ENCODE measurements at places on chromosomes 2 and 18. TPM values are rescaled to one million over a fixed set of nuclear protein-coding genes. Genes with fewer than 3 reads are reported as not detected.

EGR4 gene
- under 0.01 TPM for total RNA-seq

KCNJ3 gene
- not detected for total RNA-seq

ITGA6 gene
- total RNA-seq = 5.3 TPM

POTEC gene
- total RNA-seq = not detected

CIAO1 gene
- total RNA-seq = 62.4 TPM

ST6GAL2 gene
- not detected for total RNA-seq

ASB18 gene
- total RNA-seq = not detected

CENPA gene
- 1.6 TPM for total RNA-seq

INO80D gene
- total RNA-seq = 3.3 TPM

CABLES1 gene
- total RNA-seq = 20.5 TPM

UCN gene
- 0.16 TPM for total RNA-seq

NCKAP1 gene
- 66.2 TPM for total RNA-seq

ALLC gene
- not detected for total RNA-seq

CHAC2 gene
- total RNA-seq = 0.09 TPM

STPG4 gene
- 0.16 TPM for total RNA-seq

IL1F10 gene
- not detected for total RNA-seq

ANKRD30BL gene
- not detected for total RNA-seq

Measured in bronchial smooth muscle cell (primary cell).